ENCODE measurements at places on chromosomes 5 and 9. TPM values are rescaled to one million over a fixed set of nuclear protein-coding genes. Genes with fewer than 3 reads are reported as not detected.

HSD17B4 gene
- total RNA-seq: 92.3 TPM

GHR gene
- total RNA-seq: not detected

ODF2 gene
- 73.5 TPM for total RNA-seq

MLANA gene
- not detected for total RNA-seq

SAXO1 gene
- 0.11 TPM for total RNA-seq

GRCh38 chr9:77018969-77019235, 553 bp upstream of the FOXB2 start:
- no peak for DNase-seq

- DNase-seq: no peak
These were observed 64.6 kb downstream of the SVEP1 start for GRCh38 chr9:110514897-110515296.

DNA sequence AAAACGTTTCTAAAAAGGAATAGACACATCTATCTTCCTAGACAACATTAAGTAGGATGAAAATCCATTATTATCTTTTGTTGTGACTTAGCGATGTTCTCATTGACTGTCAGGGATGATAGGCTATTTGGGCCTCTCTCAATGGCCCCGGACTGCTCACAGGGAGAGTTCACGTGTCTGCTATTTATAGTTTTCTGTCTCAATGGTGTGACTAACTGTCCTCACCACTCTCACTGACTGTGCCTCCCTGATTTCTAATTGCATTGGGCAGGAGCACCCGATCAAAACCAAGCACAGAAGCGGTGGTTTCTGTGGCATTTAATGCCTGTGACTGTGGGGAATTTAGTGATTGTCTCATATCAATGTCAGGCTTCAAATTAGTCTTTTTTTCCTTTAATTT, 286.7 kb upstream of the KLF9 start:
- DNase-seq: no peak

GRCh38 chr9:26954050-26954508, 2.1 kb upstream of the IFT74 start:
- no peak for DNase-seq

GRCh38 chr5:83764101-83764500, 43.4 kb upstream of the HAPLN1 start:
- no peak for DNase-seq

DNA sequence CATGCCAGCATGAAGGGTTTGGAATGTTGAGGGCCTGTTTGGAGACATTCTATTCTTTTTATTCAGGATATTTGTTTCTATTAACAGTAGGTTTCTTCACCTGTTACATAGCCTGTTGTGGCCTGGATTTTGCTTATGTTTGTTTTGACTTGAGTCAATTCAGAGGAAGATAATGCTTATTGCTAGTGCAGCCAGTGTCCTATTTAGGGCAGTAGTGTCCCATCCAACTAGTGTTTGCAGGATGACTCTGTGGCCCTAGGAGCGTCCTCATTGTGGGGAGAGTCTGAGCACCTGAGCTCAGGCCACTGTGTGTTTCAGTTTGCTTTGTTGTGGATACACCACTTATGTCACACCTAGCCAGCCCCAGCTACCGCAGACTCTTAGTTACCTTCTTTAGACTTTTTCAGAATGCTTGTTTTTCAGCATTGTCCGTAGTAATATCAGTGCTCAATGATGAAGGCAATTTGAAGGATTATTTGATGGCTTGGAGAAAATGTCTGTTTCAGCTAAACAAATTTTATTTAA, 90.3 kb downstream of the ARHGEF28 start:
- DNase-seq: no peak

DNA sequence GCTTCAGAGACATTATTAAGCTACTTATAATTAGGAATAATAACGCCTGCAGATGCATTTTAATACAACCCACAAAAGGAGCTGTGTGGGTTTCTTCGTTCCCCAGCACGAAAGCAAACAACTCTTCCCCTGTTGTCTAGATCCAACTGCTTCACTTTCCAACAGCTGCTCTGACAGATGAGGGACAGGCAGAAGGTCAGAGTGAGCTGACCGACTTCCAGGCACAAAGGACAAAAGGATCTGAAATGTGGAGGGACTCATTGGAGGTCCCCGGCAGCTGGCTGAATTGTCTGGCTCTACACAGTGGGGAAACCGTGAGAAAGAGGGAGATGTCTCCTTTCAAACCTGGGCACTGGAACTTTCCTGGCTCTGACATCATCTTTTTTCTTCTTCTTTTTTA, 79.1 kb upstream of the ALDH1B1 start:
- no peak for DNase-seq

DNA sequence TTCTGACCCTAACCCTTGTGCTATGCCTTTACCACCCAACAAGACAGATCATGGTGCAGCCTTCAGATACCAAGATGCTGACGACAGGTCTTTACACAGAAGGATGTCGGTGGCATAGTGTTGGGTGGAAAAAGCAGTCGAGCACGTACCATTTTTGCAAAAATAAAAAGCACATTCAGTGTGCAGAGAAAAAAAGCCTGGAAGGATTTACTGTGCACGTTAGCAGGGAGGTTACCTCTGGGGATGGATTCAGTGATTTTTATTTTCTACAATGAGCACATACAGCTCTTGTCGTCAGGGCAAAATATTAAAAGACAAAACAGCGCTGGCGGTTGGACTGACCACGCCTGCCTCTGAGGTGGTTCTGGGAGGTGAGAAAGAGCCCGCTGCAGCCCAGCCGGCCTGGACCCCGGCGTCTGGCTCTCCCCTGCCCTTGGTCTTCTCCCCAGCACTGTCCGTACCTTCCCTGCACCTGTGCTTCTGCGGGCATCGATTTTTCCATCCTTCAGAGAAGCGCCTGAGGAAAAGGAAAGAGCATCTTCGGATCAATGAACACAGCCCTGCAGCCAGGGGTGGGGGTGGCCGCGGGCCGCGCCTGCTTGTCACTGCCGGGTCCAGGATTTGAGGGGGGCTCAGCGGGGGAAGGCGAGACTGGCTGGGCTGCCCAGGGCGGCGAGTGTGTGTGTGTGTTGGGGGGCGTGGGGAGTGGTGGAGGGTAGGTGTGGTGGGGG, 200.0 kb upstream of the IER5L start:
- DNase-seq: no peak

Measured in activated CD4-positive, alpha-beta T cell treated with anti-CD3 and anti-CD28 coated beads for 36 hours (primary cell).